H4 (cell line): ENCODE measurements at places on chromosomes 4 and X.

DNA sequence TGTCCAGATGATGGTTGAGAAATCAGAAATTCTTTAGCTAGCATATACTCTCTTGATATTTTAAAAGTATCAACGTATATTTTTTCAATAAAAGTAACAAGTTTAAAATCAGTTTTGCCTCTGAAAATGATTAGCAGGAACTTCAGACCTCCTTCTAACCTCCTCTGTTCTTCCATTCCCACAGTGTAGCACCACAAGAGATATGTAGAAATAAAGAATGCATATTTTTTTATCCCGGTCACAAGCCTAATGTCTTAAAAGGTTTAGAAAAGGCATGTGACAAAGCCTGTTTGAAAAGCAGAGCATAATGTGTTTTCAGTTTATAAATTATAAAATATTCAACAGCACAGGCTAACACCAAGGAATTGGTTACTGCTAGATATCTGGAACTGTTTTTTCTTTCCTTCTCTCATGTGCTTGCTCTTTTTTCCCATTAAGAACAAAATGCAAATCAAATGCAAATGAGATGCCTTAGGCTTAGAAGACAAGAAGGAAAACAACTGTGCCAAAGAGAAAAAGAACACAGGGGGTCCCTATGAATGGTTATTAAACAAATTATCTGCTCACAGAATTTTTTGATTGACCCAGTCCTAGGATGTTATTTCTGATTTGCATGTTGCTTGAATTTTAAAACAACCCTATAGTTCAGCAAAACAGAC, 351.7 kb upstream of the FAM241A start:
- no peak for DNase-seq

- DNase-seq: no peak
These were observed 224.6 kb downstream of the FBXO8 start for GRCh38 chr4:174058846-174059245.

GRCh38 chrX:40065296-40066046, 32.3 kb downstream of the BCOR start:
- DNase-seq: no peak

- no peak for DNase-seq
These were observed 255 bp downstream of the GYG2 start for GRCh38 chrX:2828959-2829411.

DNA sequence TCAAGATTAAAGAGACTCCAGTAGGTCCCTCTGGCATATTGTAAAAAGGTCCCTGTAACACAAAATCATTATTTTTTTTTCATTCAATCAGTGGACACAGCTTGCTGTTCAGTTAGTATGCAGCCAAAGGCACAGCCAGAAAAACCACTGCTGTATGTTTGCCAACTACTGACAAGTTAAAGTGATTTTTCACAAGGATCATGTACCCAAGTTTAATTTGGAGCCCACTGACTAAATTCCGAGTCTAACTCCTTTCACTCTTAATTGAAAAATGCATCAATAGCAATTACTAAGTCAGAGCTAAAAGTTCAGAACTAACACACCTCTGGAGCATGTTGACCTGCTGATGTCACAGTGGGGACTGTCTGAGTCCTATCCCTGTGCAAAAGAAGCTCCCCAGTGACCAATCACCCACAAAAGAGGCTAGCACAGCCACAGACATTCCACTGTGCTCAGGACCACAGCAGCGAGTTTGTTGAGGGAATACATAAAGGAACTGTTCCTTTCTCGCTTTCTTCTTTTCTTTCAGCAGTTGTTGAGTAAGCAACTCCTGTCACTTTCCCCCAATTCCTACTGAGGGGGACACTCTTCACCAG, 60.4 kb downstream of the STX18 start:
- DNase-seq: no peak

GRCh38 chrX:121151293-121151692, 103.9 kb downstream of the GLUD2 start:
- DNase-seq: no peak

GRCh38 chr4:78748381-78748780, 27.8 kb upstream of the BMP2K start:
- DNase-seq: no peak

DNA sequence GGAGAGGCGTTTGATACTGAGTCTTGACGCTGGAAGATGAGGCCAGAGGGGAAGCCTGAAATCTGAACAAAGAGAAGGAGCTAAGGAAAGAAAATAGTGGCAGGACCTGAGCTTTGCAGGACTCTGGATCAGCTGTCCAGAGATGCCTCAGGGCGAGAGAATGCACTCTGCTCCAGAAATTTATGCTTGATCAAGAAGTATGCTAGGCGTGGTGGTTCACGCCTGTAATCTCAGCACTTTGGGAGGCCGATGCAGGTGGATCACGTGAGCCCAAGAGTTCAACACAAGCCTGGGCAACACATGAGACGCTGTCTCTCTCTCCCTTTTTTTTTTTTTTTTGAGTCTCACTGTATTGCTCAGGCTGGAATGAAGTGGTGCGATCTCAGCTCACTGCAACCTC, 1.9 kb downstream of the TRIM75 start:
- DNase-seq: no peak
